ENCODE measurements at places on chromosomes 12 and 14.

GRCh38 chr14:40229676-40230075 is 797.4 kb upstream of the FBXO33 start:
- no peak for DNase-seq

- DNase-seq: no peak
These were observed 67.2 kb downstream of the WDR20 start for GRCh38 chr14:102206918-102207317.

DNA sequence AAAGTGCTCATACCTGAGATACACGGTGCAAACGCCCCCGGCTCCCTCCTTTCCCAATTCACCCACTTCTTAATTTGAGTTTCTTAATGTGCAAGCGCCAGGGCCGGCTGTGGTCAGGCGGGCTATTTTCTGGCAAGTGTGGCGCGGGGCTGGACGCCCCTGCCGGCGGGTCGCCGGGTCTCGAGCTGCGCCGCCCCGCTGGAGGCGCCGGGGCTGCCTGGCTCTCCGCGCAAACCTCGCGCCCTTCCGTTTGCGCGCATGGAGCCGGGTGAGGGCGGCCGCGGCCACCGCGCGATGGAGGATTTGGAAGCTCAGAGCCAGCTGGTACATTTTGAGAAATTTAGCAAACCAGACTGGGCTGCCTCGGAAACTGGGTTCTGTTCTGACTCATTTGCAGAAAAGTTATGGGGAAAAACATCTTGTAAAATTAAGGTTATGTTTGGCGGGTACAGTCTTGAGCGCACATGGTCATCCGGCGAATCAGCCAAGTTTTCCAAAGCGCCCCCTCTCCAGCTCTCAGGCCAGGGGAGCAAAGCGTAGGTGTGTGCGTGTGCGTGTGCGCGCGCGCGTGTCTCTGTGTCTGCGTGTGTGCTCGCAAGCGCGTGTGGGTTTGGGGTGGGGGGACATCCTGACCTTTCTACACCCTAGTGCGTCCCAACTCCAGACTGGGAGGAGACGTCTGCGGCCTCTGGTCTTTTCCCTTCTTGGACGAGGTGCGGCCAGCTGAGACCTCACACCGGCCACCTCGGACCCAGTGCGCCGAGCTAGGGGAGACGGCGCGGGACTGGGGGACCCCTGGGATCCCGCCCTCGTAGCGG is 6.5 kb upstream of the OTX2 start:
- DNase-seq: no peak

DNA sequence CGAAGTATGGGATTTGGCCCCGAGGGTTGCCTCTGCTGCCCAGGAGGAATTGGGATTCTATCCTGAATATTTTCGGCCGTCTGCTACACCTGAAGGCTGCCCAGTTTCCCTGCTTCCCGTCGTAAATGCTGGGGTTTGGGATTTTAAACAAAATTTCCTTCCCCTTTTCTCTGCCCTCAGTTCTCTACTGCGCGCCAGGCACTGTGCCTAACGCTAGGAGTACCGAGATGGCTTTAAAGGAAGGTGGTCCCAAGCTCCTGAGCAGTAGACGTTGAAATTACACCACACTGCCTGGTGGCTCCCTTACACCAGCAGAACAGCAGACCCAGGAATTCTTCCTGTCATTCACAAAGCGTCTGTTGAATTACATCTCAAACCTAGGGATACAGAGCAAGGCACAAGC is 566 bp upstream of the PRDM4 start:
- no peak for DNase-seq

DNA sequence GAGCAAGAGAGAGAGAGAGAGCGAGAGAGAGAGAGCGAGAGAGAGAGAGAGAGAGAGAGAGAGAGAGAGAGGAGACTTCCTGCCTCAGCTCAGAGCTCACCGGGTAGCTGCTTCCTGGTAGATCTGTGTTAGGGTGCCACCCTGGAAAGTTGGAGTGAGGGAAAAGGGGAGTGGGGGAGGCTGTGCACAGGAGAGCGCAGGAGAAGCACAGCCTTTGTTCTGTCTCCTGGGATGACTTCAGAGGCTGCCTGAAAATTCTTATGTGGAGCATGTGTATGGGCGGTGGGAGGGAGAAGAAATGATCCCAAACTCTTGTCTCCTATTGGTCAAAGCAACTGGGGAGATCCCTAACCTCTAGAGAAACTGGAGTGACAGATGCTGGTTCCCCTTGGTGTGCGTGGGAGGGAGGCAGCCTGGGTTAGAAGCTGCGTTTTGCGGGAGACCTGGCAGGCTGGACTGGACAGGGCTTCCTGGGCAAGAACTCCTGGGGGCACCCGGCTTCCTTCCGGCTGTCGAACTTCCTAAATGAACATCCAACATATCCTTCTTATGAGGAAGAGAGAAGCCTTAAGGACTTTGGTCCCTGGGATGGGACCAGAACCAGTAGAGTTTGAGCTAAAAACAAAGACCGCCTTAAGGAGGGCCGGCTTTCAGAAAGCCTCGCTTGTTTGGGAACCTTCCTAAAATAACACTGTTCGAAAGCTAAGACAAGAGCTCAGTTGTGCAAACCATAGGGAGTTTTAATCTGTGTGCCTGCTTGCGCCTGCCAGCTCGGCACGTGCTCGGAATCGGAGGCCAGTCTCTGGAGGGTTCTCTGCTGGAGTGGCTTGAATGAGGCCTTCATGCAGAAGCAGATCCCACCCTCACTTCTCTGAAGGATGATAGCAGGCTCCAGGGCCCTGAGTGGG is 30.4 kb upstream of the BEGAIN start:
- DNase-seq: no peak

GRCh38 chr12:32901553-32901952 is 5.0 kb upstream of the PKP2 start:
- no peak for DNase-seq

- peak; percentile 47 for DNase-seq
These were observed at the start of gene BCL11B for GRCh38 chr14:99271951-99272631. Gene BCL11B, minus strand, starts transcription at chr14:99272197. Its CDS starts 979 bp downstream, at chr14:99271218.

DNA sequence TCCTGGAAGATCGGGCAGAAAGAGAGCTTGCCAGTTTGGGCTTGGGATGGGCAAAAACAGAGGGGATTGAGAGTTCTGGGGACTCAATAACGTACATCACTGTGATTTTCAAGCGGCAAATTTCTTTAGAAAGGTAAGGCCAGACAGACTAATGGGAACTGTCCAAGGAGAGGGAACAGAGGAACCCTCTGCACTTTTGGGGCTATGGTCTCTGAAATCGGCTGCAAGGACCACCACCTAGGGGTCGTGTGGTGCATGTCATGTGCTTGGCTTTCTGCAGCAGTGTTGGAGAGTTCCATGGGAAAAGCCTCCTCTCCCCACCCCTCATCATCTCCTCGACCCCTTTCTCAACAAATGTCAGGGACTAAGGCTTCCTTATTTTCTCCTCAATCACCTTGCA is 79.6 kb downstream of the PPM1A start:
- no peak for DNase-seq
